ENCODE measurements at places on chromosomes 7 and 10.

DNA sequence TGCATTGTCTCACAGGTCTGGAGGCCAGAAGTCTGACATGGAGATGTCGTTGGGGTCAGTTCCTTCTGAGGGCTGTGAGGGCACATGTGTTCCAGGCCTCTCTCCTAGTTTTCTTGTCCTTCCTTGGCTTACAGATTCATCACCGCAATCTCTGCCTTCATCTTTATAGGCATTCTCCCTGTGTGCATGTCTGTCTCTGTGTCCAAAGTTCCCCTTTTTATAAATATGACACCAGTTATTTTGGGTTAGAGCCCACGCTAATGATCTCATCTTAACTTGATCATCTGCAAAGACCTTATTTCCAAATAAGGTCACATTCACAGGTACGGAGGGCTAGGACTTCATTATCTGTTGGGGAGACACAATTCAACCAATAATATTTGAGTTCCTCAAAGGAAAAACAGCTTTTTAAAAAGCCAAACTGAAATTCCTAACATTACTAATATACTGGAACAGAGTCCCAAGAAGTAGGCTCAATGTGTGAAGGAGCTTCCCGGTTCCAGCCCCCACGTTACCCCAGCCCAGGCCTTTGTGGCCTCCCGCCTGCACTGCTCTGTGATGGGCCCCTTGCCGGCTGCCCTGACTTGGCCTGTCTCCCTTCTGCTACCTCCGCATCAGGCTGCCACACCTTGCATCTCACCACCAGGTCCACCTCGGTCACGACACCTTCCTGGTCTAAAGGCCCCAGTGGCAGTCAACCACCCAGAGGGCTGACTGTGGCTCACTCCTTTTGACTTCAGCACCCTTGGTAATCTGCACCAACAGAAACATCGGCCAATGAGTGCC, 142.7 kb downstream of the KCNMA1 start:
- DNase-seq: no peak

DNA sequence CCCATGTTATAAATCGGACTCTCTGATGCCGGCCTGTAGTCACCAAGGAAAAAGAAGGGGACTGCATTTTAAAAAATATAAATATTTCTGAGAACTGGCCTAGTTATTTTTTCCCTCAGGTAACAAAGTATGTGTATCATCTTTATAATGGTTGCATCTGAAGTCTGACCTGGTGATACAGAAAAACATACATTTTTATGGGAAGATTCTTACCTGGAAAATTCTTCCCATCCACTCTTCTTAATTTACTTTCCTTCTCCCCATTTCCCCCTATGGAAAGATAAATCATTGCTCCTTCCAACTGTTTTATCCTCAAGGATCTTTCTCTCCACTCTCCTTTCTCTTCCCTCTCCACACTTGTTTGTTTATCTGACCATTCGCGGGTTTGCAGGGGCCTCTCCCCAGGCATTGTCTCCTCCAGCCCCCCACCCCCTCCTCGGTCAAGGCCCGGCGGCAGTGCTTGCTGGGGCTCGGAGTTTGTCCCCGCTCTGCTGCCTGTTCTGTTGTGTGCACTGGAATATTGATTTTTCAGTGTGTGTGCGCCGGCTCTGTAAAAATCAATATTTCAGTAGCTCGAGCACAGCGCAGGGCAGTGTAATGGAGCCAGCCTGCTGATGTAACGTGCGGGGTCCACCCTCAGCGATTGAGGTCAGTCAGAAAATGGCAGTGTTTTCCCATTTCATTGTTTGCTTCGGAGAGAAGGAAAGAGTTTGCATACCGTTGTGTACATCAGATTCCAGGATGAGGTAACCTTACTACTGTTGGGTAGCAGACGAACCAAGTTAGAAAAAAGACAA, 199.5 kb upstream of the NFE2L3 start:
- no peak for DNase-seq

- DNase-seq: no peak
These were observed 33.9 kb upstream of the HYAL4 start for GRCh38 chr7:123811056-123811455.

DNA sequence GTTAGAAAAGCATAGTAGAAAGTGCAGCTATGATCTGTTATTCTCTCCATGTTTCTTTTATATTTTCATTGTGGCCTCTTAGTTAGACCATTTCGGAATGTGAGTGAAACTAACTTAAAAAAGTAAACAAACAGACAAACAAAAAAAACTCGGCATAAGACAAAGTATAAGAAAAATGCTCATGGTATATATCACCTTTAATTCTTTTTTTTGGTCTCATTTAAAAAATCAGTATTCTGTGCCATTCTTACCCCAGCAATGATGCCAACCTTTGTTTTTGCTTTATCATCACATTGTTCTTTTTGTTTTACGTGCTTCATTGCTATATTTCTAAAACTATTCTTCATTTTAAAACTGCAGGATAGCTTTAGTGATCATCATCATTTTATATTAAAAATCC, 2.8 kb upstream of the TMEM229A start:
- no peak for DNase-seq

GRCh38 chr10:17138460-17139042, 8.9 kb upstream of the CUBN start:
- no peak for DNase-seq

DNA sequence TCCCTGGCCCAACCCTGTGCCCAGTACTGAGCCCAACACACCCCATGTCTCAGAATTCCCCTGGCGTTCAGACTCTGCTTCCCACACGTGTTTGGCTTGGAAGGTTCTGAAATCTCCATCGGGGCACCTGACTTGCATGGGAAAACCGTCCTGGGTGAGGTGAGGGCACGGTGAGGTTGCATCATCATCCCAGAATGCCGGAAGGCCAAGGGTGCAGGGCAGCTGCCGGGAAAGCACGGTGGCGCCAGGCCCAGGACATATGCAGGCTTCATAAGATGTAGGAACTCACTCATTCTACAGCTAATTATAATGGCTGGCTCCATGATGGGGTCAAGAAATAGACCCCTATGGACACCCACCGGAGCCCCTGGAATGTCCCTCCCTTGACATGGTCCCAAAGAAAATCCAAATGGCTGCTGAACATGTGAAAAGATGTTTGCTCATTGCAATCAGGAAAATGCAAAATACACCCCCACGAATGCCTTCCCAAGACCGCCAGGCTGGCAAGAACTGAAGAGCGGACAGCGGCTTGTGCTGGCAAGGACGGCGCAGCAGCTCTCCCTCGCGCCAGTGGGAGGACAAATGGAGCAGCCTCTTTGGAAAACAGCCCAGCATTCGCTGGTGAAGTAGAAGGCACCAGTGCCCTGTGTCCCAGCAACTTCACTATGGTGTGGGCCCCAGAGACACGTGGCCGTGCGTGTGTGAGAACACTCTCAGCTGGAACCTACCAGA, 2.3 kb downstream of the KNDC1 start:
- no peak for DNase-seq

DNA sequence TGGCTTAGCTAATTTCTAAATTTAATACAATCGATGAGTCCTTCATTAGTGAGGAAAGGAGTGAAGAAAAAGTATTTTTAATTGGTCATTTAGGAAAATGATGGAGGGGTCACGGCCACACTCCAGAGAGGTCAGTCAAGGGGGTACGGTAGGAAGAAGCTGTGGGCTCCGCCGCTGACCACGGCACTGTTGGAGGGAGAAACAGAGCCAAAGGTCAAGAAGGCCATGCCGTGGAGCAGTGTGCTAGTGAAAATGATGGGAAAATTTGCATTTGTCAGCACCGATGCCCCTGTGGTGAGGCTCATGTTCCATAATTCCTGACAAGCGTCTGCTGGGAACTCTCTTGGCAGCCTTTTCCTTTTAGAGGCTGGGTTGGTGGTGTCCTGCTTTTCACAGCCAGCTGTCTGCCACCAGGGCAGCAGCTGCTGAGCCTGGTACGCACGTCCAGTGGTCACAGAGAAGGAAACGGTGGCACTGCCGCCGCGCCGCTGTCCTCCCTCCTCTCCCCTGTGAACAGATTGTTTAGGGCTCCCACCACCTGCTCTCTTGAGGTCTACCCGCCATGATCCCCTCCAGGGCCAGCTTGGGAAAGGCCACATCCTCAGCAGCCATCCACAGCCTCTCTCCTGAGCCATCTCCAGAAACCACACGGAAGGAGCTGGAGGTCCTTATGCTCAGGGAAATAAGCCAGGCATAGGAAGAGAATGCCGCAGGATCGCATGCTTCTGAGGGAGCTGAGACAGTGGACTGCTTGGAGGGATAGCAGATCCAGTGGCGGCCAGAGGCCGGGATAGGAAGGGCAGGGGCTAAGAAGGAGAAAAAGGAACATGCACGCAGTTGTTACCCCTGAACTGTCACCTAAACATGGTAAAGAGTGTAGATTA, 263.7 kb upstream of the PPP2R2D start:
- DNase-seq: no peak

DNA sequence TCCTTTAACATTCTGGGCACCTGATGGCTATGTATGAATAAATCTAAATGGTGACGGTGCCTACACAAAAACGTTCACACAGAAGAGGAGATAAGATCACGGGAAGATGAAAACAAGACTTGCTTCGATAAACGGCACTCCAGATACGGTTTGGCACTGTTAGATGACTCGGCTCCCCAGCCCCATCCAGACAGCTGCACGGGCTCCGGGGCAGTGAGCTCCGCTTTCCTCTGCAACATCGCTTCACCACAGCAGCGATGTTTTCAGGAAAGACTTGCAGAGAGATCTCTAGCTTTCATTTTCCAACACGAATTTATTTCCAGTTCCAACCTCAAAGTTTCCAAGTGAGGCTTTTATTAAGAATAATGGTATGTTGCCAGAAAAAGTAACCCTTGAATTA, 132.1 kb downstream of the KLF6 start:
- no peak for DNase-seq

DNA sequence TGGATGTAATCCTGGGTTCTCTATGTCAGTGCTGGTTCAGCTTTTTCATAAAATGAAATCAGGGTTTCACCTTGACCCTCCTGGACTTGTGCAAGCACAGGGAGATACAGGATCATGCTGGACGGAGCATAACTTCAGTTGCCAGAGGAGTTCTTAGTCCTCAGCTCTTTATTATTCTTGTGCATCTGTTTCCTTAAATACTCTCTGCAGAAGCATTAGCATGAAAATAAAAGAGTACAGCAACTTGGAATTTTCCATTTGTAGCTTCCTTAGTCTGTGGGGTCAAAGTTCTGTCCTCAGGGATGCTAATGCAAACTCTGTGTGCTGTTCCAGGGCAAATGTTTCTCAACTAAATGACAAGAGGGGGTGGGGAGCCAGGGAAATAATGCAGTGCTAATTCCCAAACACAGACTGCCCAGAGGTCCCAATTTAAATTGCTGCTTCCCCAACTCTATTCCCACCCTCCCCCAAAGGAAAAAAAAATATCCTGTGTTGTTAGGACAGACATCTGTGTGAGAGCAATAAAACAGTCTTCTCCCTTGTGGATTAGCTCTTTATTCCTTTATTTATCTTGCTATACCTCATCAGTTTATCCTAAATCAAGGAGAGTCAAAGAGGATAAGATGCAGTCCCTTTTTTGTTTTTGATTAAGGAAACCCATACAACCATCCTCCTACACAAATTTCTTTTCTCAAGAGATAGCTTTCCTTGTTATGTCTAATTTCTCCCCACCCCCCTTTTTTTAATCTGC, 905.0 kb downstream of the LRMDA start:
- no peak for DNase-seq

DNA sequence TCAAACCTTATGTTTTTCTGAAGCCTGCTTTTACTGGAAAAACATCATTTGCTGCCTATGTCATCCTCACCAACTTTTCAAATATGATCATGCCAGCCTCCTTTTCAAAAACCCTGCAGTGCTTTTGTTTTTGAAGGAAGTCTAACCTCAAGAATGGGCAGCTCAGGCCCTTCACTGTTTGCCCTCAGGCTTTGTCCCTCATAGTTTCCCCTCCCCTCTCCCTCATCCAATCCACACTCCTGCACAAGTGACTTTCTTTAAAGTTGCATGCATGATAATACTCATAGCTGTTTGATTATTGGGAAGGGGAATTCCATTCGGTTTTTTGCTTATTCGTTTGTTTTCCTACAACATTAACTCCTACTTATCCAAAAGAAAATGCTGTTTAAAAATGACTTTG, 219.4 kb downstream of the SEMA3E start:
- DNase-seq: no peak

- DNase-seq: no peak
These were observed 152.6 kb upstream of the FZD8 start for GRCh38 chr10:35794703-35795102.

- no peak for DNase-seq
These were observed 103.9 kb downstream of the LRRC4 start for GRCh38 chr7:127927348-127927696.

GRCh38 chr10:102421757-102422512, 1.3 kb downstream of the FBXL15 start:
- no peak for DNase-seq

DNA sequence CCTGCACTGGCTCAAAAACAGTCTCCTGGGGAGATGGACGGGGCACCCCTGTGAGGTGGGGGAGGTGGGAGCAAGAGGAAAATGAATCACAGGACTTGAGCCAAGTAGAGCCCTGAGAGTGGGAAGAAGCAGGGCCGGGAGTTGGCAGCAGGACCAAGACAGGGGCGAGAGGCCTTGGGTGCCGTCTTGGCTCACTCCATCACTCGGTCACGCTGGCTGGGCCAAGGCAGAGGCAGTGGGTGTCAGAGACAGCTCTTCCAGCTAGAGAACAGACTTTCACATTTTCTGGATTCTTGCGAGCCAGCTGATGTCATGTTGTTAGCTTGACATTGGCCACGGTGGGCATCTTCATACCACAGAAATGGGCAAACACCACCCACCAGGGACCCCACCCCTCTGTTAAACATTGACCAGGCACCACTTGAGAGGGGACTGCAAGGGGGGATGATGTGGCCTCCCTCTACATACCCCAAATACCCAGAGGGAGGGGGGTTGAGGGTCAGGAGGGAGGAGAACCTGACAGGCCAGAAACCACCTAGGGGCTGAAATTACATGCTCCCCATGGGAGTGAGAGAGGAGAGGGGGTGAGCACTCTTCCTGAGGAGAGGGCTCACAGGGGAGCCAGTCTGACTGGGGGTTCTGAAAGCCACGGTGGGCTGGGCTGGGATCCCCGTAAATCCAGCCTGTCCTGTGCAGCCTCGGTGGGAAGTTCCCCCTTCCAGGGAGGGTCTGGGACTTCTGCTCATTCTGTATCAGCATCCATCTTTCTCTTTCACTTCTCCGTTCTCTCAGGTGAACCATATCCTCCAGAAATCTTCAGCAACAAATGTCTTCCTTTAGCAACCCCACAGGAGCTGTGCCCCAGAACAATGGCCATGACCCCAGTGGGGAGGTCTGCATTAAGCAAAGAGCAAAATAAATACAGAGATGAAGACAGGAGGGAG, 19.6 kb downstream of the CAMK2B start:
- DNase-seq: no peak

- no peak for DNase-seq
These were observed 425.1 kb upstream of the NPVF start for GRCh38 chr7:25653384-25653783.

GRCh38 chr7:8582728-8583127, 149.3 kb downstream of the NXPH1 start:
- DNase-seq: no peak

- no peak for DNase-seq
These were observed 43.0 kb upstream of the DLX6 start for GRCh38 chr7:96962221-96962885.

DNA sequence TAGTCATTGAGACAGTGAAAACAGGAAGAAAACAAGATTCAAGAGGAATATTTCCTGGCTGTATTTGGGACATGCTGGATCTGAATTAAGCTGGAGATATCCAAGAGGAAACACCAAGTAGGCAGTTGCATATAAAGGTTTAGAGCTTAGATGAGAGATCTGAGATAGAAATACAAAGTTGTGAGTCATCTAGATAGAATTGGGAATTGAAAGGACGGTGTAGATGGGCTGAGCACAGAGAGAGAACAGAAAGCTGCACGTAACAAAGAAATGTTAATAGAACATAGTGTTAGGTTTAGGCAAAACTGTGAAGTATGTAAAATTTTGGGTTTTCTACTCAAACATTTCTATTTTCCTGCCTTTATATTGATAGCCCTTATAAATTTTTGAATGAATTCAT, 218.5 kb upstream of the TMEM196 start:
- DNase-seq: no peak
